ENCODE measurements at places on chromosomes 16 and 17.

- DNase-seq, result no peak
These were observed 17.8 kb downstream of the RARA start for GRCh38 chr17:40326832-40327199.

GRCh38 chr16:87252269-87252970 lies 64.8 kb downstream of the C16orf95 start:
- DNase-seq, result no peak

GRCh38 chr17:39607851-39608130 lies at the start of gene NEUROD2:
Gene NEUROD2 (minus strand): TSS chr17:39607920. CDS start chr17:39606599, 1,321 bp downstream.
- no peak for DNase-seq

DNA sequence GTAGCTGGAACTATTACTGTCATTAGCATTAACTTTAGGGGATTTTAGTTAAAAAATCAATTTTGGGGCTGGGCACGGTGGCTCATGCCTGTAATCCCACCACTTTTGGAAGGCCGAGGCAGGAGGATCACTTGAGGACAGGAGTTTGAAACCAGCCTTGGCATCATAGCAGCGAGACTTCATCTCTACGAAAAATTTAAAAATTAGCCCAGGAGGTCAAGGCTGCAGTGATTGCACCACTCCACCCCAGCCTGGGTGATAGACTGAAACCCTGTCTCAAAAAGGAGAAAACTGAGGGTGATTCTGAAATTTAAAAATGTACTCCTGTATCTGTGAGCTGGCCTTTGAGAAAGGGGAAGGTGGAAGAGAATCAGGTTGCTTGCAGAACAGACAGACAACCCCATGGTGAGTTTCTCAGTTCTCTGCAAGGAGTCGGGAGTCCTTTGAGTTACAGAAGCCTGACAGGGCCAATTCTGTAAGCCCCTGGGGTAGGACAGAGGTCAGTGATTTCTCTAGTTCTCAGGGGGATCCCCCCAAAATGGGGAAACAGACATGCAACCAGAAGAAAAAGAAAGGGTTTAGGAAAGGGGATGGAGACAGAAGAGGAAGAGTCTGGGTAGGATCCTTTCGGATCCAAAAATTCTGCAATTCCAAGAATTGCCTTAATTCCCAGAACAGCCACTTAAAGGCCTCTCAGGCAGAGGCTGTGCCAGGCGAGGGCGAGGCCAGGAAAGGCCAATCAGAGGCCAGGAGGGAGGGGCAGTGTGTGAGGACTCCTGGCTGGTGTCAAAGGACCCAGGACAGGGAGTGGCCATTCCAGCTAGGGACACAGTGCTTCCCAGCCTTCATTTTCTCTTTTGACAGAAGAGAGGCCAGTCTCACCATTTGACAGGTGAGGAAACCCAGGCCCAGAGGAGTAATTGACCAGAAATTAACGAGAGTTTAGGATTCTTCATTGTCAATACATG lies 6.7 kb downstream of the NUPR1 start:
- DNase-seq, result no peak

- no peak for DNase-seq
These were observed 486 bp downstream of the PIGS start for GRCh38 chr17:28570716-28571360.

GRCh38 chr16:49886554-49887094 lies 30.7 kb upstream of the ZNF423 start:
- no peak for DNase-seq

- DNase-seq, result no peak
These were observed 4.8 kb downstream of the RNF213 start for GRCh38 chr17:80265205-80266068.

DNA sequence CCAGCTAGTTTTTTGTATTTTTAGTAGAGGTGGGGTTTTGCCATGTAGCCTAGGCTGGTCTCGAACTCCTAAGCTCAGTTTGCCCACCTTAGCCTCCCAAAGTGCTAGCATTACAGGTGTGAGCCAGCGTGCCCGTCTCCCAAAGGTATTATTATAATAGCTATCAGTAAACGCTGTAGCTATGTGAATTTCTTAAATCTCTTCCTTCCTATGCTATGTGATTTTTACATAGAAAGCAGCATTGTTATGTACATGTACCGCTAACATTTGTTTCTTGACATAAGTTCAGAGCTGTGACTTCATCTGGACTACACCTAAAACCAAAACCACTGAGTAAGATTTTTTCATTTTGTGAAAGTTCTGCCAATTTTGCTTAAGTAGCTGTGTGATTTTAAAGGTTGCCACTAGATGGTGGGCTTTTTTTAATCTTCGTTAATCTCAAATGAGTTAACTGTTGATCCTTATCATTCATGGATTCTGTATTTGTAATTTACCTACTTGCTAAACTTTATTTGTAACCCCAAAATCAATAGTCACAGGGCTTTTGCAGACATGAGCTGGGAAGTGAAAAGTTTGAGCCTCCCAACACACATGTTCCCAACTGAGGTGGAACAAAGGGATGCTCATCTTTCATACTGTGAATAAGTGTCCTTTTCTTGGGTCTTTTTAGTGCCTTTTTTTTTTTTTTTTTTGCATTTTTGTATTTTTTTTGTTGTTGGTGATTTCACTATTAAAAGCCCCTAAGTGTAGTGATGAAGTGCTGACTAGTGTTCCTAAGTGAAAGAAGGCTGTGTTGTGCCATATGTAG lies 21.9 kb downstream of the PRKAR1A start:
- no peak for DNase-seq

GRCh38 chr17:45172232-45172540 lies 10.5 kb downstream of the HEXIM2 start:
- no peak for DNase-seq

GRCh38 chr16:47016700-47017133 lies 43.2 kb upstream of the DNAJA2 start:
- no peak for DNase-seq

GRCh38 chr17:81445642-81446503 lies 50.6 kb downstream of the BAHCC1 start:
- no peak for DNase-seq

DNA sequence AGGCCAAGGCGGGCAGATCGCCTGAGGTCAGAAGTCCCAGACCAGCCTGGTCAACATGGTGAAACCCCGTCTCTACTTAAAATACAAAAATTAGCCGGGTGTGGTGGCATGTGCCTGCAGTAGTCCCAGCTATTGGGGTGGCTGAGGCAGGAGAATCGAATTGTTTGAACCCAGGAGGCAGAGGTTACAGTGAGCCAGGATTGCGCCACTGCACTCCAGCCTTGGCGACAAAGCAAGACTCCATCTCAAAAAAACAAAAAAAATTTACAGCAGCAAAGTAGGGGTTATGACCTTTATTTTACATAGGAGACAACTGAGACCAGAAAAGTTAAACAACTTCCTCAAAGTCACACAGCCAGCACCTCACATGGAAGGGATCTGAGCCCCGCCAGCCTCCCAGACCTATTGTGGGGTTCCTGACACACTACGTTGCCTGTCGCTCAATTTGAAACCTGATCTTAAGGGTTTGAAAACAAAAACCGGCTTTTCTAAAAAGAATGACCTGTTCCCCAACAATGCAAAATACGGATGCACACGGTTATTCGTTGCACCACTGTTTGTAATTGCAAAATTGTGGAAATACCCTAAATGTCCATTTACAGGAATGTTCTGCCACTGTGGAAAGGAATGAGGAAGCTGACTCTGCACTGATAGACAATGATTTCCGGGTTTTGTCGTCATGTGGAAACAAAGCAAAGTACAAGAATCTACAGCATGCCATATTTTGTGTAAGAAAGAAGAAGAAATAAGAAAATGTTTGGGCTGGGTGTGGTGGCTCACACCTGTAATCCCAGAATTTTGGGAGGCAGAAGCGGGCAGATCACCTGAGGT lies 77.2 kb downstream of the CNGB1 start:
- DNase-seq, result no peak

GRCh38 chr16:24046442-24046841 lies 209.7 kb upstream of the CACNG3 start:
- no peak for DNase-seq

DNA sequence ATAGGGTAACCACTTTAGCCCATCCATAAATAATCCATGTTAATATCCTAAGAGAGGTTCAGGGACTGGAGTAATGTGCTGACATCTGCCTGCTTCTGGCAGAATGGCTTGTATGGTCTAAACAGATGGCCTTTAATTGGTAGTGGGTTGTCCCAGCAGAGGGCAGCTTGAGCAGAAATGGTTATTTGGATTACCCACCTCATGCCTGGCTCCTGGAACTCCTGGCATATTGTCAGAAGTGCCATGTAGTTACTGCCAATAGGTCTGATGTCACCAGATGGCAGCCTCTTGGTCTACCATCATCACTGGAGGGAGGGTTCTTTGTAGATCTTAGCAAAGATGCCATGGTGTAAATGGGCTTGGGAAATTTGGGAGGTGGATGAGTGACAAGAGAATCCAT lies 157.5 kb upstream of the SOX9 start:
- DNase-seq, result no peak

- DNase-seq, result no peak
These were observed 22.5 kb upstream of the MYO1D start for GRCh38 chr17:32899236-32900013.

DNA sequence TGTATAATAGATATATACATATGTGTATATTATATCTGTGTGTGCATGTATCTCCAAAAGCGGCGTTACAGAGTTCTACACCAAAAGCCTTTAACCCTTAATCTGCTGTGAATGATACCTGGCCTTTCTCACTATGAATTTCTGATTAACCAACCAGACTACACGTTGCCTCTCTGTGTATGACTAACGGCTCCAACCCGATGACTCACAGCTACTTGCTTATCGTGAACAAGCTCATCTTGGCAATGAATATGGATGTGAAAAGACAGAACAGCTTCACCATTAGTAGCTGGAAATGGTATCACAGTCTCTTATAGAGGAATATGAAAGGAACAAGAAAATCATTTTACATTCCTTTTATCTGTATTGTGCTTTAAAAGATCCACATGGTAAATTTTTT lies 23.8 kb upstream of the ARHGAP44 start:
- DNase-seq, result no peak

- peak; percentile 38 for DNase-seq
These were observed 61.6 kb downstream of the TIMM22 start for GRCh38 chr17:1058423-1059130.

GRCh38 chr16:54875443-54875842 lies 55.2 kb upstream of the IRX5 start:
- DNase-seq, result no peak

DNA sequence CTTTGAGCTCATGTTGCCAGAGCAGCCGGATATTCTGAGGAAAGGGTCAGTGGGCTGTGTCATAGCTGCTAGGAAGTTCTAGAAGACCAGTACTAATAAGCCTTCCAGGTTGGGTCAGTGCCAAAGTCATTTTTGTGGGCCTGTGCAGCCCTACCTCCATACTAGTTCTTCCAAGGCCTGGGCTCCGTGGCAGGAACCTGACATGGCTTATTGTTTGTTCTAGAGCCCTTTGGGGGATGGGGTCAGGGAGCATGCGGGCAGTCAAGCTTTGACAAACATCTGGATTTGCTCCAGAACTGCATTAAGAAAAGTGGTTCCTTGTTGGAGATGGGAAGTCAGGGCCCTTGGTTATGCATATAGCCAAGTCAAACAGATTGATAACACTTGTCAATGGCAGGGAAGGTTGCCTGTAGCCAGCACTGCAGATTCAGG lies 7.6 kb downstream of the ALKBH5 start:
- DNase-seq, result no peak

GRCh38 chr17:21282231-21282630 lies 2.3 kb upstream of the MAP2K3 start:
- no peak for DNase-seq

DNA sequence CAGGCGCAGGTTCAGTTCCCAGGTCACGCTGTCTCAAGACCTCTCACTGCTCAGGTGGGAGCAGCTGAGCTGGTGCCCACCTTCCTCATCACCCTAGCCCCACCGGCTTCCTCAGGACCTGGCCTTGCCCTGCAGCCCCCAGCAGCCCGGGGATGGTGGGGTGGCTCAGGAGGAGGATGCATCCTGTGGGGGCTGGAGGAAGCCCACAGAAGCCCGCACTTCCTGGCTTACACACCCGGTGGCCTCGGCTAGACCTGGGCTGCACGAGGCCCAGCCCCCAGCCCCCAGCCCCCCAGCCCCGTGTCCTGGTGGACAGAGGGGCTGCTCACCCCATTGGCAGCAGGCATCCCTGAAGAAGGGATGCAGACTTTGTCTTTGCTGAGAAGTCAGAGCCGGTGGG lies 43.4 kb downstream of the BAHCC1 start:
- DNase-seq, result no peak

GRCh38 chr17:61806081-61806828 lies 57.1 kb downstream of the BRIP1 start:
- no peak for DNase-seq

DNA sequence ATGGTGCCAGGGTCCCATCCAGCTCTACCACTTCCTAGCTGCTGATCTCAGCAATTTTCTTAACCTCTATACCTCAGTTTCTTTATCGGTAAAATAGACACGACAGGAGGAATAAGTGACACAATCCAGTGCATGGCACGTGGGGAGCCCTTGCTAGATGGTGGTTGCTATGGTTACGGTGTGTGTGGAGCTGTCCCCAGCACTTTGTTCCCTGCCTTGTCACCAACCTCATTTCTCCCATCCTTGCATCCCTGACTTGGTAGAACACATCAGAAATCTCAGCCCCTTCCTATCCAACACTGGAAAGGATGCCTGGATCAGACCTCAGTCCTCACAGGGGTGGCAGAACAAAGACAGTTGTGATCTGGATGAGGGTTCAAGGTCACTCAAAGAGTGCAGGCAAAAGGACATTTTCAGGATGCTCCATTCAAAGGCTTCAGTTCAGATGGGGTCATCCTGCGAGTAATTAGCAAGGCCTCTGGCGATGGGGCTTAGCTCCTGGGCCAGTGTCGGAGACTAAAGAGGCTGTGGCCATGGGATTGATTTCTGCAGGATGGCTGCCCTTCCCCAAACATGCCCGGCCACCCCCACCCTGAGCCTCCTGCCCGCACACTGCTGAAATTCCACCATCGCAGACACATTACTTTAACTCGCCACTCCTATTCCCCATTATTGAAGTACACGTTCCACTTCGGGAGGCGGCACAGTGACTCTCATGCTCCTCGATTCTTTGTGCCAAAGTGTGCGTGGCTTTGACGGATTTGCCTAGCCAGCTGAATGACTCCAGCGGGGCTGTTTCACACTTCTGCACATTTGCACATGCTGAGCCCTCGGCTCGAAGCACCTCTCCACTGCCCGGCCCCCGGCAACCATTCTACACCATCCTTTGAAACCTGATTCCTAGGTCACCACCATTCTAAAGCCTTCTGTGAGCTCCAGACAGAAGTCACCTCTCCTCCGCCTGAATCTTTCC lies 40.3 kb downstream of the WNT3 start:
- DNase-seq, result no peak

DNA sequence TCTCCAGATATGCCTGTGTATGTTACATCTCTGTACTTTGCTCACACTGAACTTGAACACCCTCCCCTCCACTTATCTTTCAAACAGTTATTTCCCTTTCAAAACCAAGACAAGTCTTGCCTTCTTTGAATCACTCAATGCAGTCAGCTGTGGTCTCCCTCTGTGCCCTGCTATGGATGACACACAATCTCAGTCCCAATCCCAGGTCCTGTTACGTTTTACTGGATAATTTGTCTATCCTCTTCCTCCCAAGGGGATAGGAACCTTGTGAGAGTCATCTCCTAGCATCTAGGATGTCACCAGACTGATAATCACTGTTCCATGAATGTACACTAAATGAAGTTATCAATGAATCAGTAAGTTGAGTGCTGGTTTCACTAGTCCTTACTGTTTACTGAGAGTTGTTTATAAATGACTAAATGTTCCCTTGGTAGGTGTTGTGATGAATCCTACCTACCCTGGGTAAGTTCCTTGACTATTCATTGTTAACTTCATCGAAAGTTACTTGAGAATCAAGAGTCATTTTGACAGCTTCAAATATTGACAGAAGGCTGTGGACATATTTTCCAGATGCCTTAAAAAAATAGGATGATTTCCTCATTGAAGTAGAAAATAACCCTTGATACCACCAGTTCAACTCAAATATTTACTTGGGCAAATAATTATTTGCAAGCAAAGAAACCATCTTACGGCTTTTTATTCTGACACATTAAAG lies 244.9 kb downstream of the PRKCA start:
- no peak for DNase-seq

All from stimulated activated CD4-positive, alpha-beta T cell treated with anti-CD3 and anti-CD28 coated beads, TNF-alpha, amount 100 ng/mL, for 48 hours (primary cell).